CD4-positive, alpha-beta T cell treated with Interleukin-21 for 1 hour (primary cell): ENCODE measurements at places on chromosomes 3 and 15.
A peak's percentile ranks its signal among the peaks of the same experiment; 100 is the strongest.

DNA sequence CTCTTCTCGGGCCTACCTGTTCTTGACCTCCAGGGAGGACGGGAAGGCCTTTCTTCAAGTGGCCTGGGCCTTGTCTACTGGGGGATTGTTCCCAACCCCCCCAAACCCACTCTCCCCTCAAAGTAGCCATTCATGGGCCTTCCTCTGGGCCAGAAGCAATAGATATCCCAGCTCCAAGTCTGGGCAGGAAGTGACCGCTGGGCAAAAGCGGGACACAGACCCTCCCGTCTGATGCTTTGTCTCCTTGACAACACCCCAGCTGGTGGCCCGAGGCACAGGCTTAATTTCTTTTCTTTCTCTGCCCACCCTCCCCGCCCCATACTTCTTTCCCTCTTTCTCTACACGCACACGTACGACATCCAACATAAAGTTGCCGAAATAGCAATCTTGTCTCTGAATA lies 41.4 kb upstream of the FEZF2 start:
- no peak for DNase-seq

DNA sequence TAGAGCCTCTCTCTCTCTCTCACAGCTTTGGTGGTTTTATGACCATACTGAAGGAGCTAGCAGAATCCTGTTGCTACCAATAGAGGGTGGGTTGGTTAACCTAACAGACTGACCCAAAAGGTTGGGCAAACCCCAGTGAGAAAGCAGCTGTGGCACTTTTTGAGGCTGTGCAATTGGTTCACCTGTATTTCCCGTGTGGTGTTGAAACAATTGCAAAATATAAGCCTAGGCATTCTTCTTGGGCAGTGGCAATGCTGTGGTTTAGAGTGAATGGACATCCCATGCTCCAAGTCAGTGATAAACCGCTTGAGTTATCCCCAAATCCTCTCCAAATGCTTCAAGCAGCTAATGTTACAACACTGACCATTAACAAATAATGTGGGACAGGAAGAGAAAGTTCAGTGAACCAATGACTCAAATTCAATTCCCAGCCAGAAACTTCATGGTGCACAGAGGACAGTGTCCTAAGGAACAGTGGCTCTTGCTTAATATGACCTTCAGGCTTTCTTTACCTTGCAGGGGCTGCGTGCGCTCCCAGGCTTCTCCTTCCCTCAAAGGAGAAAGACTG lies 261.9 kb upstream of the ICE2 start:
- DNase-seq: peak; percentile 43

- DNase-seq: no peak
Measured at GRCh38 chr3:143484846-143485512, 363.3 kb downstream of the SLC9A9 start.

DNA sequence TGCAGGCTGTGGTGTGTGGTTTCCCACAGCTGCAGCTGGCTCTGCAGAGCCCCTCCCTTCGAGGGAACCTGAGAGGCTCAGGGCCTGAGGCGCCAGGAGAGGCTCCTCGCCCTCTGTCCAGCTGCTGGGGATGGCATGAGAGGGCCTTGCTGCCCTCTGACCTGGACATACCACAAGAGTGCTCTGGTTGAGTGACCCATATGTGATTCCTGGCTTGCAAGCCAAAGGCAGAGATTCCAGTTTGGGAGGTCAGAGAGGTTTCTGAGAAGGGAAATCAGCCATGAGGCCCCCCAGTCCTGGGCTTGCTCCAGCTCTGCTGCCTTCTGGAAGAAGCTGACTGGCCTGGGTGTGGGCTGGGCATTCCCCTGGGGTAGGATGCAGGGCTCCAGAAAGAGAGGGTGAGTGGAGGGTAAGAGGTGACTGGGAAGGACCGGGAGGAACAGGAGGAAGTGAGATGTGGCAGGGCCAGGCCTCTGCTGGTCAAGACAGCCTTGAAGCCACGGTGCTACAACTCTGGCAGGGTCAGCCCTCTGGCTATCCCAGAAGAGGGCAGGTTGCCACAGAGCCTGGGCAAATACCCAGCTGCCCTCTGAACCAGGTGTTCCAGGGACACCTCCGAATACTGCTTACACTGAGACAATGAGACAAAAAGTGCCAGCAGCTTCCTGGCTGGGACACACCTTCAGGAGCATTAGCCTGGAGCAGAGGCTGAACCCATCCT lies 16.0 kb upstream of the SRP14 start:
- peak; percentile 38 for DNase-seq

- no peak for DNase-seq
Measured at GRCh38 chr3:98433764-98434163, 29.2 kb upstream of the OR5K1 start.

DNA sequence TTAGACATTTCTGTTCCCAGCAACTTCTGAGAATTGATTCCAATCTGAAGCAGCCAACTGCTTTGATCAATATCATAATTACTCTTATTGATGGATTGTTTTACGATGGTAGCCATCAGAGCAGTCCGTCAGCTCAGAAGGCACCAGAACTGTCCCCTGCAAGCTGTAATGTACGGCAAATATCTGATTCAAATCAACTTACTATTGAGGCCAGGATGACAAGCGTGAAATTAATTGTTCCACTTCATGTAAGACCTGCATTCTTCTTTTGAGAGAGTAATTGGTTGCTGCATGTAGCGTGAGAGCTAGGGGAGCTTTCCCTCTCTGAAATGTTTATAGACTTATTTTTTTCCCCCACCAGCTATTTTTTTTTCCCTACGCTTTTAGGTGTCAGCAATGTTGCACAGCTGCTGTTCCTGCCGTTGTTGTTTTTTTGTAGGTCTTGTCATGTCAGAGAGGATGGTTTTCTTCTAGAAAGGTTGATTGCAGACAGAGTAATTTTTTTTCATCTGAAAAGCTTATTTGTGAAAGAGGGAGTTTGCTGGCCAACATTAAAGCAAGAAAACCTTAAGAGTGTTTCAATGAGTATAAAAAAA lies 134.9 kb downstream of the CACNA2D3 start:
- DNase-seq: no peak

DNA sequence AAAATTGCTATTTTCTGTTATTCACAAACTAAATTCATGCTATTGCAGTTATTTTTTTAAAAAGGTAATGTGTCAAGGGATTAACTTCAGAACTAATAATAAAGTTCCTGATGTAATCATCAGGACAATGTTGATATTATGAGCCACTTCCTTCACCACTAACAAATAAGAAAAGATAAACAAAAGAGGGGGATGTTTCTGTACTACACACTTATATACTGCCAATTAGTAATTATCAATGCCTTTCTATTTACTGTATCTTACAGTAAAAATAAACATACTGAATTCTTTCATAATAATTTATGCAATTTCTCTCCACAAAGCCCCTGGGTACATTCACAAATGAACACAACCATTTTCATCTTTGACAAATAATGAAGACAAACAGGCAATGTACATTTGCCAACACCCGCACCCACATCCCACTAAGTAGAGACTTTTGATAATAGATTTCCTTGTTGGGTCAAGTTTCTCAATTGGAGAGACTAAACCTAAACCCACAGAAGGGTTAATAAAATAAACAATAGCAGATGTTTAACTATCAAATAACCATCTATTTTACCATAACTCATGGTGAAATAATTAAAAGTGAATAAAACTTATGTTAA lies 3.7 kb downstream of the CBLB start:
- no peak for DNase-seq

DNA sequence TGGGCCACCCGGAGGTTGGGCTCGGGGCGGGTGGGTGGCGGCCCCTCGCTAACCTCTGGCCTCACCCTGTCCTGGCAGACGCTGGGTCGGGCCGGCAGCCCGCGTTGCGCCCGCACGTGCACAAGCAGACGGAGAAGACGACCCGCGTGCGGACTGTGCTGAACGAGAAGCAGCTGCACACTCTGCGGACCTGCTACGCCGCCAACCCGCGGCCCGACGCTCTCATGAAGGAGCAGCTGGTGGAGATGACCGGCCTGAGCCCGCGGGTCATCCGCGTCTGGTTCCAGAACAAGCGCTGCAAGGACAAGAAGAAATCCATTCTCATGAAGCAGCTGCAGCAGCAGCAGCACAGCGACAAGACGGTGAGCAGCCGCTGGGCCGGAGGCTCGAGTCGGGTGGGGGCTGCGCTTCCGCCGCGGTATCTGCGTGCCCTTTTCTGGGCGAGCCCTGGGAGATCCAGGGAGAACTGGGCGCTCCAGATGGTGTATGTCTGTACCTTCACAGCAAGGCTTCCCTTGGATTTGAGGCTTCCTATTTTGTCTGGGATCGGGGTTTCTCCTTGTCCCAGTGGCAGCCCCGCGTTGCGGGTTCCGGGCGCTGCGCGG lies 3.7 kb downstream of the ISL2 start:
- DNase-seq: peak; percentile 18

GRCh38 chr3:44179246-44179645 lies 62.4 kb upstream of the TOPAZ1 start:
- DNase-seq: no peak

DNA sequence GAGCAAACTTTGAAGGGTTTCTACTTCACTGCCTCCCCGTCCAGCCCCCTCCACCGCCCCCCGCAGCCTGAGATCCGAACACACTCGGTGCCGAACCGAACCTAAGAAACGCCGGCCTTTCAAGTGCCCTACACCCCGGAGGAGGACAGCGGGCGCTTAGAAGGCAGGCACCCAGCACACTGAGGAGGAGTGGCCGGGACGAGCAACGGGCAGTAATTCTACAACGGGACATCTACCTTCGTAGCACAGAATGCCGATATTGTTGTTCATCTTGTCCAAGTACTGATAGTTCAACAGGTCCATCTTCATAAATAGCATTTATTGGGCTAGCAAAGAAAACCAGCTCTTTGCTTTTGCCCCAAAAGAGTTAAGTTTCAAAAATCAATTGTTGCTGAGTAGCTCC lies 513 bp downstream of the VGLL4 start:
- no peak for DNase-seq

- DNase-seq: no peak
Measured at GRCh38 chr3:156641618-156641975, 32.8 kb upstream of the TIPARP start.

DNA sequence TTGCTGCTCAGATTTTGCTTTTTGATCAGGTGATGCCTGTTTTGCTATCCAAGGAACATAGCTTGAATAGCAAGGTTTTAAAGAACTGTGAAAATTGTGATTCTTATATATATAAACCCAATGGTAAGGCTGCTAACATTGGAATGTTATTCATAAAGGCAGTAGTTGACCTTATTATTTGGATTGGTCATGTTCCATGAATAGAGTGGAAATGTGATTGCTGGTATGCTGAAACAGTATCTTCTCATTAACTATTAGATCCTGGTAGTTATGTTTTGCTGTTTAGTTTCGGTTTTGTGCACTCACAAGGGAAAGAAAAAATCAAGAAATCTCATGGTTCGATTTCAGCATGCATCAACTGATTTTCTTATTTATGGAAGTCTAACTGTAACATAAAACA lies 78.7 kb upstream of the NPHP3 start:
- no peak for DNase-seq

DNA sequence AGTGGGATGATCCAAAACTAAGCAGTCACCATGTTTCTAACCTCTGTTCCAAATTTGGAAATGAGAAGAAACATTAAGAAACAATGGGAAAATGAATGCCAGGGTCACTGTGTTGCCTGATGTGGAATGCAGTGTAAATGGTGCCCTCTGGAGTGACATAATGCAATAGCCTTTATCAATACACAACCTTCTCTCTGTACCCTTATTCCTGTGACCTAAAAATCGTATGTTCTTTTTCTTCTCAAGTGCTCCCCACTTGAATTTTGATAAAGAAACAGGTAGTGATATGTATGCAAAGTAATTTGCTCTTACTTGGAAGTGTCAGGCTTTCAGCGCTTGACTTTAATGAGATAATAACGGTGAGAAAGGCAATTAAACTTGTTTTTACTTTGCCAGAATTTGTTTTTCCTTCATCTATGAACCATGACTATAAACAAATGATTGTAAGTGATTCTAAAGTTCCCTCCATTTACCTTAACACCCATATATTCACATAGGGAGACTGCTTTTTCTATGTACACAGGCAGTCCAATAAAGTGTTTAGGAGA lies 145.8 kb upstream of the THRB start:
- DNase-seq: no peak

- DNase-seq: no peak
Measured at GRCh38 chr3:17982211-17982880, 239.9 kb upstream of the TBC1D5 start.

DNA sequence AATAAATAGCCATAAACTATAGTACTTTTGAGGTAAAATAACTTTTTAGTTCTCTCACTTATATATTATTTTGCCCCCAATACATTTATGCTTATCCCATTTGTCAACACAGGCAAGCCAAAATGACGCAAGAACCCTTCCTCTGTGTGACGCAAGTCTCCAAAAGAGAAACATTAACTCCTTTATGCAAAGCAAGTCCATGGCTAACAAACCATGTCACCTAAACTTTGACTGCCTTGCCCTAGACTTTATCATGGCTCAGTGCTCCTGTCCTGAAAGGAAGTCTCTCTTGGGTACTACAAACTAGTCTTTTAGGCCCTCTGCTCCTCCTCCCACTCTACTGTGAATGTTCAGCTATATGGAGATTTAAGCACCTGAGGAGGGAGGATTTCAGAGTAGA lies 230.5 kb downstream of the UNC13C start:
- no peak for DNase-seq

- DNase-seq: peak; percentile 63
Measured at GRCh38 chr15:41603941-41604911, 45.2 kb downstream of the TYRO3 start.
